ENCODE measurements at places on chromosomes 7 and 10. TPM values are rescaled to one million over a fixed set of nuclear protein-coding genes. Genes with fewer than 3 reads are reported as not detected.
A peak's percentile ranks its signal among the peaks of the same experiment; 100 is the strongest.

DNA sequence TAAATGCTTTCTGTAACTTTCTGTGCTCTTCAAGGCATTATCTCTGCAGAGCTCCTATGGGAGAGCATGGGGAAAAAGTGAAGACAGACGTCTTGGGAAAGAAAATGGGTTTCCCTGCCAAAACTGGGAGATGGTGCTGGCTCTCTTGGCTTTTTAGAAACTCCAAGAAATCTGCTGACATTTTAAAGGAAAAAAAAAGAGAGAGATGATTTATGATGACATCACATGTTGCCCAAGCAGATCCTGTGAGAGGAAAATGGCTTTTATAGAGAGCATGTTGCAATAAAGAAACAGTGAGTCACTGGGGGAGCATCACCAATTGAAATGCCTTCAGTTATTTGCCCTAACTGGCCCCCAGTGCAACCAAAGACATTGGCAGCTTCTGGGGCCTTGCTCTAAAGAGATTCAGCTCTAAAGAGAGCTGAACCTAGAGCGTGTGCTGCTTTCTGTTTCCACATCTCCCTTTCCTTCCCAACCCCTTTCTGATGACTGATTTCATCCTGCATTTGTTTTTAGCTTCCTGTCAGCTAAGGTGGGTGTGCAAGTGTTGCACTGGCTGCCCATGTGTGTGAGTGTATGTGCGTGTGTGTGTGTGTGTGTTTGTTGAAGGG is 37.7 kb downstream of the LRMDA start:
- no peaks in the 10 kb centered on the region for H3K27me3 ChIP-seq
- DNase-seq: peak; percentile 72
- H3K4me1 ChIP-seq: peaks cover 17% of the 10 kb centered on the region
- H3K4me3 ChIP-seq: no peak overlapping the region
- H3K36me3 ChIP-seq: no peaks in the 10 kb centered on the region
- no peak overlapping the region for H3K27ac ChIP-seq

- DNase-seq: peak; percentile 46
- peaks cover 8% of the 10 kb centered on the region for H3K4me1 ChIP-seq
- H3K27me3 ChIP-seq: no peaks in the 10 kb centered on the region
- no peaks in the 10 kb centered on the region for H3K36me3 ChIP-seq
Measured at GRCh38 chr10:47378606-47379444, 5.3 kb downstream of the ZNF488 start.

The UCN3 gene
- not detected for total RNA-seq

GRCh38 chr7:2387897-2388636 is 15.3 kb upstream of the CHST12 start:
- H3K27me3 ChIP-seq: no peaks in the 10 kb centered on the region
- H3K4me3 ChIP-seq: no peak overlapping the region
- no peaks in the 10 kb centered on the region for H3K36me3 ChIP-seq

The GHITM gene
- total RNA-seq: 490 TPM

GRCh38 chr7:36192053-36192824 is 39.2 kb downstream of the EEPD1 start:
- DNase-seq: no peak
- H3K27ac ChIP-seq: no peak overlapping the region
- H3K4me1 ChIP-seq: peaks cover 13% of the 10 kb centered on the region
- no peaks in the 10 kb centered on the region for H3K27me3 ChIP-seq
- no peaks in the 10 kb centered on the region for H3K36me3 ChIP-seq
- H3K4me3 ChIP-seq: no peak overlapping the region

- DNase-seq: no peak
- no peaks in the 10 kb centered on the region for H3K36me3 ChIP-seq
- H3K4me1 ChIP-seq: no peaks in the 10 kb centered on the region
- no peak overlapping the region for H3K4me3 ChIP-seq
- H3K27me3 ChIP-seq: no peaks in the 10 kb centered on the region
Measured at GRCh38 chr7:136063326-136063666, 86.1 kb upstream of the MTPN start.

The FBXL15 gene
- total RNA-seq: 16.6 TPM

DNA sequence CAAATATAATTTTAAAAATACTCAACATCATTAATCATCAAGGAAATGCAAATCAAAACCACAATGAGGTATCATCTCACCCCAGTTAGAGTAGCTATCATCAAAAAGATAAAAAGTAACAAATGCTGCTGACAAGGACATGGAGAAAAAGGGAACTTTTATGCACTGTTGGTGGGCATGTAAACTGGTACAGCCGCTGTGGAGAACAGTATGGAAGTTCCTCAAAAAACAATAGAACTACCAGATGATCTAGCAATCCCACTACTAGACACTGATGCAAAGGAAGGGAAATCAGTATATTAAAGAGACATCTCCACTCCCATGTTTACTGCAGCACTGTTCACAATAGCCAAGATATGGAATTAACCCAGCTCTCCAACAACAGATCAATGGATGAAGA is 384.5 kb downstream of the PLXDC2 start:
- no peaks in the 10 kb centered on the region for H3K27me3 ChIP-seq
- no peaks in the 10 kb centered on the region for H3K36me3 ChIP-seq
- DNase-seq: no peak
- no peaks in the 10 kb centered on the region for H3K4me1 ChIP-seq
- H3K27ac ChIP-seq: no peak overlapping the region

The SPDYE9 gene
- not detected for total RNA-seq

DNA sequence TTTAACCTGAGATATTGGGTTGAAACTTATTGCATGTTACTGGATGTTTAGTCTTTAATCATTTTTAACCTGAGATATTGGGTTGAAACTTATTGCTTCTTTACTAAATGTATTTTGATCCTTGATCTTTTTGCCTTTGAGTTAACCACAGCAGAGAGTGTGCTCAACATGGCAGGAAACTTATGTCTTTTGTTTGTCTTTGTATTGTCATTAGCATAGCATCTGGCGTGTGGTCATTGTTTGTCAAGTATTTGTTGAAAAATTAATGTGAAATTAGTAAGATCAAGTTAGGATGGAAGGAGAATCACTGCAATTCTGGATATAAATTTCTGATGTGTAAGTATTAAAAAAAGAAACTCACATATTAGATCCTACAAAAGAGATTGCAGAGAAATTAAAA is 8.2 kb downstream of the MRC1 start:
- H3K36me3 ChIP-seq: no peaks in the 10 kb centered on the region
- no peaks in the 10 kb centered on the region for H3K4me1 ChIP-seq

The NANOS1 gene
- total RNA-seq: 5.2 TPM

DNA sequence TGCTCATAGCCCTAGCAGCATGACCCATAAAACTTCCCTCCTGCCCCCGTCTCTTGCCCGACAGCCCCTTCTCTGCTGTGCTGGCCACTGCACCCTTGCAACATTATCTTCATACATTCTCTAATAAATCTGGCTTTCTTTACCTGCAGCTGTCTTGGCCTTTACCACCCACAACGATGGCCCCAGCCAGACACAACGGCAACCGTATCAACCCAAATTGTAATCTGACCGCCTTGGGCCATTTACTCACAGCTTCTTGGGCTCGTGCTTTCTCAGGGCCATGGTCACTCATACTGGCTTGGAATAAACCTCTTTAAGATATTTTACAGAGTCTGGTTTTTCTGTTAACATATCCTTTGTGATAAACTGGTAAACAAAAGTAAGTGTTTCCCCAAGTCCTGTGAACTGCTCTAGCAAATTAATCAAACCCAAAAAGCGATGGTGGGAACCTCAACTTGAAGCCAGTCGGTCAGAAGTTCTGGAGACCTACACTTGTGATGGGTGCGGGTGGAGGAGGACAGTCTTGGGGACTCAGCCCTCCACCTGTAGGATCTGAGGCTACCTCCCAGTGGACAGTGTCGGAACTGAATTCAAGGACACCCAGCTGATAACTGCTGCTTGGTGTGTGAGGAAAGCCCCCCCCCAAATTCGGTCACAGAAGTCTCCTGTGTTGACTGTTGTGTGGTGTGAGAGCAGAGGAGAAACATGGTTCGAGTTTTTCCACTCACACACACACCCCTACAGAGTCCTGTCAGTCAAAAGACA is 87.6 kb upstream of the ATP6V0A4 start:
- no peak overlapping the region for H3K27ac ChIP-seq
- H3K27me3 ChIP-seq: no peaks in the 10 kb centered on the region
- no peak for DNase-seq

DNA sequence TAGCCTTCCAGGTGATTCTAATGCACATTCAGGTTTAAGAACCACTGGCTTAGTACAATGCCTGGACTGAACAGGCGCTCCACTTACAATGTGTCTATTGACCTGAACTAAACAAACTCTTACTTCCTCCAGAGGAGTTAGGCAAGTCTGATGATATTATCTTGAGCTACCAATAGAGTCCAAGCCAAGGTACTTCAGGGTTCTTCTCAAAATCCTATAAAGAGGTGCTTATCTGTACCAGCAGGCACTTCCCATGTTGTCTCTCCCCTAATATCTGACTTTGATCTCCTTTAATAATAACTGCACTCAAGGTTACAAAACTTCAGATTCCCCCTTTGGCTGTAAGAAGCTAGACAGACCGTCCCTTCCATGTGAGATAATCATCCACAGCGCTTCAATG is 157.0 kb upstream of the SVIL start:
- H3K4me3 ChIP-seq: no peak overlapping the region
- no peak overlapping the region for H3K27ac ChIP-seq
- no peaks in the 10 kb centered on the region for H3K27me3 ChIP-seq
- no peaks in the 10 kb centered on the region for H3K4me1 ChIP-seq
- no peak for DNase-seq

DNA sequence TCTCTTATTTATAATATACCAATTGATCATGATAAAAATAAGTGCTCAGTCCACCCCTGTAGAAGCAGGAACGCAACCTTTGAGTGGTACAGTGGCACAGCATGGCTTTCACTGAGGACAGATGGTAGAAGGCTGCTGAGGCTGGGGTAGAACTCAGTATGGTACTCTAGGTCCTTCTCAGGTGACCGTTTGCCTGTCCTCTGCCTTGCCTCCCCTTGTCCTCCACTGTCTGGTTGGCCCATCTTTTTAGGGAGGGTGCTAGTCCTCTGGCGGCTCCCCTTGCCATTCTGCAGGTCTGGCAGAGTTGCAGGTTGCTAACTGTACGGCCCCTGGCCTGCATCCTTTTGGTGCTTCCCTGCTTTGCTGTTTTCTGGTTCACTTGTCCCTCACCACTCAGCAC is 27.3 kb downstream of the SLC18A2 start:
- DNase-seq: no peak
- no peaks in the 10 kb centered on the region for H3K36me3 ChIP-seq
- no peaks in the 10 kb centered on the region for H3K27me3 ChIP-seq

The CTBP2 gene
- 26.0 TPM for total RNA-seq

DNA sequence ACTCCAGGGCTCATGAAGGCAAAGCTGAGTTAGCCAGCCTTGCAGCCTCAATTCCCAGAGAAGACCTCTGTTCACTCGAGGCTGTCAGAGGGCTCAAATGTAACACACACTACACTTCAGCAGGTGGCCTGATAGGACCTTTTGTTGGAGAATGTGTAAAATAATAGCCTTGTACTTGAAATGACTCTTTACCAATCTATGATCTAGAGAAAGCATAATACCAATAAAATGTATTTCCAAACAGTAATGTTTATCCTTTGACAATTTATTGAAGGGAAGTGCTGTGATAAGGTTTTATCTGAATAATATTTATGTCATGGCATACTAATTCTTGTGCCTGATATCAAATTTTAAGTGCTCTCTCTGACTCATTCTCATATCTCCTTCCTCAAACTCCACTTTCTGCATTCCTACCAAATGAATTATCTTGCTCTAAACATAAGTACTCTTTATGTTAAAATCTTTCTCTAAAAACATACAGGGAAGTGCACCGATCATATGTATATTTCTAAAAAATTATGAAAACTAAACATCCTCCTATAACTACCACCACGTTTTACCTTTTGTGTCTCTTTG is 20.9 kb downstream of the CYP3A7 start:
- no peaks in the 10 kb centered on the region for H3K36me3 ChIP-seq
- no peak for DNase-seq
- no peak overlapping the region for H3K4me3 ChIP-seq
- H3K27ac ChIP-seq: no peak overlapping the region

The ZC3HAV1L gene
- total RNA-seq: 9.4 TPM

DNA sequence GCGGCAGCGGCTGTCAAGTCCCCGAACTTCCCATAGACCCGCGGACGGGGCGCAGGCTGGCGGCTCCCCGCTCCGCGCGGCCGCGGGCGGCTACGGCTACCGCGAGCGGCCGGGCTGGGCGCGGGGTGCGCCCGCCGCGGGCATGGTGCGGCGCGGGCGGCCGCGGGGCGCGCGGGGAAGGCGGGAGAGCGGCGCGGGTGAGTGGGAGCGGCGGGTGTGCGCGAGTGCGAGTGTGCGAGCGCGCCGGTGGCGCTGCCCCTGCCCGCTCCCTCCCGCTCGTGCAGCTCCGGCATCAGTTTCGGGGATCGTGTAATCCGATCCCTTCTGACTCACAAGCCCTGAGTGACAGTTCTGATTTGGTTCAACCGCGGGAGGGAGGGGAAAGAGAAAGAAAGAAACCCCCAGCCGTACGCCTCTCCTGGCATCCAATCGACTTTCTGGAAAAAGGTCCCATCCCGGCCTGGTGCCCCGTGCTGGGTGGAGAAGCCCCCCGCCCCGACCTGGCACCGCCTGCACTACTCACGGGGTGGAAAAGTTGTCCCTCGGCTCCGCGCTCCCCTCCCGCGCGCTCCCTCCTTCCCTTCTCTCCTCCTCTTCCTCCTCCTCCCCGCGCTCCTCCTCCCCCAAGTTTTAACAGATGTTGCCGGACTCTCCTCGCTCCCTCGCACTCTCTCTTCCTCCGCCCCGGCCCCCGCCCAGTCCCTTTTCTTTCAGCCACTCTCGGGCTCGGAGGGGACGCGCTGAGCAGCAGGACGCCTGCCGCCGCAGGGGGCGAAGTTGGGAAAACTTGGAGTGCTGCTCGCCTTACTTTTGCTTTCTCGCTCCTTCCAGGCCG is at the start of gene GLI3:
Gene GLI3, minus strand, starts transcription at position 234 of the 835 bp plus-strand sequence. CDS start 13,956 bp downstream, outside the sequence.
- no peaks in the 10 kb centered on the region for H3K27me3 ChIP-seq
- no peaks in the 10 kb centered on the region for H3K36me3 ChIP-seq
- H3K4me1 ChIP-seq: no peaks in the 10 kb centered on the region
- H3K4me3 ChIP-seq: peak within 1 kb of the TSS; percentile 63

- no peaks in the 10 kb centered on the region for H3K27me3 ChIP-seq
- no peak for DNase-seq
- no peaks in the 10 kb centered on the region for H3K4me1 ChIP-seq
- H3K4me3 ChIP-seq: no peak overlapping the region
Measured at GRCh38 chr7:112089551-112089950, 116.6 kb downstream of the DOCK4 start.

- H3K4me1 ChIP-seq: no peaks in the 10 kb centered on the region
- no peak overlapping the region for H3K4me3 ChIP-seq
- H3K36me3 ChIP-seq: no peaks in the 10 kb centered on the region
- H3K27me3 ChIP-seq: no peaks in the 10 kb centered on the region
- H3K27ac ChIP-seq: no peak overlapping the region
- no peak for DNase-seq
Measured at GRCh38 chr7:57772126-57772924, 322.3 kb downstream of the ZNF716 start.

GRCh38 chr7:4149236-4149635 is 532.9 kb upstream of the FOXK1 start:
- no peak overlapping the region for H3K27ac ChIP-seq
- no peak overlapping the region for H3K4me3 ChIP-seq
- no peaks in the 10 kb centered on the region for H3K27me3 ChIP-seq
- DNase-seq: no peak
- H3K4me1 ChIP-seq: no peaks in the 10 kb centered on the region
- no peaks in the 10 kb centered on the region for H3K36me3 ChIP-seq
